CD4-positive, alpha-beta T cell treated with Interferon gamma for 1 hour (primary cell): ENCODE measurements at places on chromosomes 1 and 21.

DNA sequence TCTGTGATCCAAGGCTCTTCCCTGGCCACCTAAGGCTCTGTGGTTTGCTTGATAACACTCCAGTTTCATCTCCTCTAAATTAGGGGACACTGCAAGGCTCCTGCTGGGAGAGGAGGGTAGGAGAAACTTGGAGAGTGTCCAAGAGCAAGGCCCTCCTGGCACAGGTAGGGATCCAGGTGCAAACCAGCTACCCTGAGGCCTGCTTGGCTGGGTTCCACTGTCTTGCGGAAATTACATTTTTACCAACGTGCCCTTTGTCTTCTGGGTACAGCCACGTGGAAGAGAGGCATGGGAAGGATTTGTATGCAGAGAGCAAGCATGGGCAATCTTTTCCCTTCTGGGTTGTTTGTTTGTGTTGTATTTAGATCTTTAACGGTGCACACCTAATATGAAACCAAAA is 132.5 kb downstream of the PRDM2 start:
- DNase-seq = no peak

- DNase-seq = no peak
These were observed 394.8 kb downstream of the MATN1 start for GRCh38 chr1:30328401-30329262.

DNA sequence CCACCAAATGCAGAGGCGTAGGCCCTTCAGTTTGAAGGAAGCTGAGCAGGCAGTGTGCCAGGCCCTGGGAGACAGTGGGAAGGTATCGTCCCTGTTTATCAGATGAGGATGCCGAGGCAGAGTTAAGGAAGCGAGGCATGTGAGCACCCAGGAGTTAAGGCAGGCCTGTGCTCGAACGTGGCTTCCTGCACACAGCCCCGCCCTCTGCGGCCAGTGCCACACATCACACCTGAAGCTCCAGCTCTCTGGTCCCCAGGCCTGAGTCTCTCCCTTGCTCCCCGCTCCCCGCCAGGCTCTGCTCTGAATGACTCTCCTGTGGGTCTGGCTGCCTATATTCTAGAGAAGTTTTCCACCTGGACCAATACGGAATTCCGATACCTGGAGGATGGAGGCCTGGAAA is 32.1 kb downstream of the EPHX1 start:
- no peak for DNase-seq

DNA sequence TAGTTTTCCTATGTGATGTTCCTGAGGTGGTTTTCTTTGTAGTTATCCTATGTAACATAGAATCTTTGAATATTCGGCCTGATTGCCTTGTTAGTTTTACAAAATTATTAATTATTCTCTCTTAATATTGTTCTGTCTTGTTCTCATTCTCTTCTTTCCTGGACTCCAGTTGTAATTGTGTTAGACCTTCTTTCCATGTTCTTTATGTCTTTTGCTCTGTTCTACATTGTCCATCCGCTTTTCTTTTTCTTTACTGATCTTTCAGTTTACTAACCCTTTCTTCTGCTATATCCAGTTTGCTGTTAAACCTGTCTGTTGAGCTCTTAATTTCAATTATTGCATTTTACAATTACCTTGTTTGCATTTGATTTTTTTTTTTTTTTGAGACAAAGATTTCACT is 89.3 kb downstream of the PEX14 start:
- no peak for DNase-seq

GRCh38 chr1:233240371-233240770 is 55.2 kb downstream of the PCNX2 start:
- no peak for DNase-seq

GRCh38 chr1:74818241-74818640 is 85.3 kb downstream of the TYW3 start:
- DNase-seq = no peak

DNA sequence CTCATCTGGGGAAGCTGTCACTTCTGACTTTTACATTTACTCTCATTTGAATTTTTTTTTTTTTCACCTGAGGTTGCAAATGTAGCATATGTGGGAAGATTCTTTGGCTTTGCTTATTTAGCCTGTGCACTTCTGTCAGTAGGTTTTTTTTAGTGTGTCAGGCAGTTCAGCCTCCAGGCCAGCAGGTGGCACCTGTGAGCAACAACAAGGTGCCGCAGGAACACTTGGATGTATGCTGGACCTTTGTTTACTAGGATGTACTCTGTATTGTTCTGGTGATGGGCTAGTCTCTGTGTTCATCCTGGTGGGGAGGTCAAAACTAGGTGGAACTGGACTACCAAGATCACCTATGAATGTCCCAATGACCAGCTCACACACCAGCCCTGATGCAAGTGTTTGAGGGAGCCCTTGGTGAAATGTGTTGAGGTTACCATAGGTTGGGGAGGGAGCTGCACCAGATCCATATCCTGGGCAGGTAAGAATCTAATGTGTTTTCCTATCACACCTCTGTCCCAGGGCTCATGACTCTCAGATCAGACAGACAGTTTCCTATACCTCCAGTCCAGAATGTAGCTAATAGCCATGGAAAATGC is 618.2 kb downstream of the BRINP3 start:
- DNase-seq = no peak

DNA sequence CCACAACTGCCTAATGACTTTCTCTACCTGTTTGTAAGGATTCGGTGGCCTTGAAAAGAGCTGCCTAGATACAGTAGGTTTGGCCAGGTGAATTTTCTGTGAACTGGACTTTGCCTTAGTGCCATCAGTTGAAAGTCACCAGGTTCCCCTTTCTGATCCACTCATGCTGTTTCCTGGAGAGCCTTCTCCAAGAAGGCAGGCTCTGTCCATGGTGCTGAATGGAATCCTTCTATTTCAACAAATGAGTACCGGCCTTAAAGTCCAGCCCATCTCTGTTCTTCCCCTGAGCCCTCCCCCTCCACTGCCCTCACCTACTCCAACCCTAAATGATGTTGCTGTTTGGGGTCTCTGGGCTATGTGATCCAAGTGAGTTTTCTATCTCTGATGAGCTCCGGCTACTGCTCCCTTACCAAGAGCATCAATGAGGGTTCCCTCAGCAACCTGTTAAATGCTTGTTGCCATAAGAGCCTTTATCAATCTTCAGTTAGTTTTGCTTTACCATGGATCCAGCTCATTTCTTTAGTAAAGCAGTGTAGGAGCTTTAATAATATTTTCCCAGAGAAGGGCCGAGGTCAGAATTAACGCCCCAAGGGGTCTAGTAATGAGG is 500.4 kb downstream of the PTPRU start:
- DNase-seq = no peak

- DNase-seq = no peak
These were observed 13.3 kb downstream of the KCNJ10 start for GRCh38 chr1:160056648-160057169.

GRCh38 chr1:151581921-151582320 is 29.9 kb upstream of the SNX27 start:
- DNase-seq = no peak

GRCh38 chr1:14371771-14372497 is 226.6 kb upstream of the KAZN start:
- DNase-seq = no peak

DNA sequence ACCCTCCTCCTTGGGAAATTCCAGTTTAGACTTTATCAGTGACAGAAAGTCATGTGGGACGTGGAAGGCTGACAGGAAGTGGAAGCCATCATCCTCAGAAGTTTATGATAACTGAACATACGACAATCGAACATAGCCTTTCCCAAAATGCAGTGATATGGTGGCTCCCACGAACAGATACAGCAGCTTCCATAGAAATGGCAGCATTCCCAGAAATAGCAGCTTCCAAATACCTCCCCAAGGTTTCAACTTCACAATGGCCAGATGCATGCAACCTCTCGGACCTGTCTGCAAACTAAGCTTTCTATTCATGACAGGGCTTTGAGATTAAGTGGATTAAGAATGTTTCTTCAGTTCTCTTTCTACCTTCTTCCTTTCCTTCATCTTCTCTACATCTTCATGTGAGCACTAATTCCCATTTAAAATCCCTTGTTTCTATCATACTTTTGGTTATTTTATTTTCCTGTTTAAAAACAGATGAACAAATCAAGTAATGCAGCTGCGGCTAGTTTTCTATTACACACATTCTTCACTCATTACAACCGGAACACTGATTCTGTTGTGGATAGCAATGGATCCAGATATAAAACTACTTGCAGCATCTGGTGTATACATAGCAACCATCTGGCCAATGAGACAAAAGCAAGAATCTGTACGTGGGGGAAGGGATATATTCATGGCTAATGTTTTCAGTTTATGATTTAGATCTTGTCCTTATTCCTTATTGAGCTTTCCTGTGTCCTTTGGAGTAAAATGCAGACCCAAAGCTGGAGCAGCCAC is 304.8 kb downstream of the BRINP3 start:
- DNase-seq = no peak

GRCh38 chr1:207045453-207045852 is 5.6 kb downstream of the YOD1 start:
- no peak for DNase-seq

DNA sequence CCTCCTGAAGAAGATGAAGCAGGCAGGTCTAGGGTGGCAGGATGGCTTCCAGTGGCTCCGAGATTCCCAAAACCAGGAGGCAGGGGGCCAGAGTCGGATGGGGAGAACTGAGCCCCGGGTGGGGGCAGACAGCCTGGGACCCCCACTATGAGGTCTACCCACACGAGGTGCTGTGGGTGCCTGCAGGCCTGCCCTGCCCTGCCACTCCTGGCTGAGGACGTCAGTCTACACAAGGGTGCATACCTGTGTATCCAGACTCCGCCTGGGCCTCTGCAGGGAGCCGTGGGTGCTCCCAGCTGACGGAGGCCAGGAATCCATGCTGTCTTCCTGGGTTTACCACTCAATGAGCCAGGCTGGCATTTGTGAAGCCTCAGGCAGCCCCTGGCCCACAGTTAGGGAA is 80.3 kb downstream of the PRDM16 start:
- DNase-seq = no peak

GRCh38 chr1:3087049-3087448 is 18.0 kb downstream of the PRDM16 start:
- DNase-seq = no peak

- DNase-seq = no peak
These were observed 1.9 kb upstream of the GPR153 start for GRCh38 chr1:6262555-6263420.

GRCh38 chr1:1020000-1020404 is at the start of gene AGRN:
Gene AGRN, plus strand, starts transcription at chr1:1020120. Its CDS starts 53 bp downstream, at chr1:1020173.
- DNase-seq = no peak

DNA sequence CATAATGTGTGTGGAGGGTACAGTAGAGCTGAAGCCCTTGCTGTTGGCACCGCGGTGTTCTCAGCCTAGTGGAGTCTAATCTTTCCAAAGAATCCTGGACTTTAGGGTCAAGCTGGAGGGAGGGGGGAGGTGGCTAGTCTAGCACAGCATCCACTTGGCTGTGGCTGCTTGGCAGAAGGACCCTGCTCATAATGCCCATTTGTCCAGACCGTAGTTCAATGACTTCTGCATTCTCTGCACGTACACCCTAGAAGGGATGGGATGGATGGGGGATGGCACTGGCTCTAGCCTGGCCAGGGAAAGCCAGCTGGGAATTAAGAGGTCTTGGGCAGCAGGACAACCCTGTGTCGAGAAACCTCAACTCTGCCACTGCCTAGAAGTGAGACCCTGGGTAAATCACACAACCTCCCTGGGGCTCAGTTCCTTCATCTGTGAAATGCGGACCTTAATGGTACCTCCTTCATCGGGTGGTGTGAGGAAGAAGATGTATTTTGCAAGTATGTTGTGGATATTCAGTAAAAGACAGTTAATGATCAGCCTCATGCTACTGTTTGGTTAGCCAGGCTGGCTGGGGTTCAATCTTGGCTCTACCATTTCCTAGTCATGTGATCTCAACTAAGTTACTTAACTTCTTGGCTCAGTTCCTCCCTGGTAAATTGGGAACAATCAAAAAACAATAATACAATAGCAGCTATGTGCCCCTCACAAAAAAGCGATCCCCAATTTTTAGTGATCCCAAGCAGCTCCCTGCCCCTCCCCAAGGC is 27.2 kb upstream of the CLIC4 start:
- no peak for DNase-seq

DNA sequence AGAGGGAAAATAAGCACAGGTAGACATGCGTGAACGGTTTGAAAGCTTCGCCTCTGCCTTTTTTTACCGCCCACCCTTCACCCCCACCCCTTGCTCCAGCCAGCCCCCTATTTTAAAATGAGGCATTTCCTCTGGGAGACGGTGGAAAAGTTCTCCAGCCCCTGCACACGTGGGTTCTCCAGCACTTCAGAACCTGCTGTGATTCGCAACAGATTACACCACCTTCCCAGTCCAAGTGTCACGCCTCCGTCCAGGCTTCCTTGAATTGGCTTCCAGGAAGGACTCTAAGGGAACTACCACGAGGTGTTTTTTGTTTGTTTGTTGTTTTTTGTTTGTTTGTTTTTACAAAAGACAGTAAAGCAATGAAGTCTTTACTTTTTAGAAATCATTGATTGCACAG is 2.6 kb downstream of the LRRC7 start:
- DNase-seq = no peak

GRCh38 chr1:216433175-216433574 is 9.9 kb upstream of the USH2A start:
- no peak for DNase-seq

DNA sequence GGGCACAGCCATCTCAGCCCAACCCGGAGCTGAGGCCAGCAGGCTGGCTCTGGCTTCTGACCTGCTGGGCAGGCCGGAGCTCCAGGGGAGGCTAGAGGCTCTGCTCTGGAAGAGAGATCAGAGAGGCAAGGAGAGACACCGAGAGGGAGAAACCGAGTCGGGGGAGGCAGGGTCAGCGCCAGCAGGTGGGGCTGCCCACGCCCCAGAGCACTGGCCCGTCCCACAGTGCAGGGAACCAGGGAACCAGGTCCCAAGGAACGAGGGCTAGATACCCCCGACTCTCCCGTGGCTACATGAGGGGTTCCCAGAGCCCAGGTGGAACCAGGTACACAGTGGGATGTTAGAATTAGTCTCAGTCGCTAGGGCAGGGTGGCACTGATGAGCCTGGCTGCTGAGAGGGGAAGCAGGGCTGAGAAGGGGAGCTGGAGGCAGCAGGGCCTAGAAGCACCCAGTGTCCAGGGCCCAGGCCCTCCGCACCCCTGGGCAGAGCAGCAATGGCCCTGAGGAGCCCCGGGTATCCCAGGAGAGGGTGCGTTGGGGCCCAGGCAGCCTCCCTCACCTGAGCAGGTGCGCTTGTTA is 2.1 kb downstream of the MASP2 start:
- DNase-seq = no peak
